AG08396 (cell line): ENCODE measurements at places on chromosomes 11 and 22.

DNA sequence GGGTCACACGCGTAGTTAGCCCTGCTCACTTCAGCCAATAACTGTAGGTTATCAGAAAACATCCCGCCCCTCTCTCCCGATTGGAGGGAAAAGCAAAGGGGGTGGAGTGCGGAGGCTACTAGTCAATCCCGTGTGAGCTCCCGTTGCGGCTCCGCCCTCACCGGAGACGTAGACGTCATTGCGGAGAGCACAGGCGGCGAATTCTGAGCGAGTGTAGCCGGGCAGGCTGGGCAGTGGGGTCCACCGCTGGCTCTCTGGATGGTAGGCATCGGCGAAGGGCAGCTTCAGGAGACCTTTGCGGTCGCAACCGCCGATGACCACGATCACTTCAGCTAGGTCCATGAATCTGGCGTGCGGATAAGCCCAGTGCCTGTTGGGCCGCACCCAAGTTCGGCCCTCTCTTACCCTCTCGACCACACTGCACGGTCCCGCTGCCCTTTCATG is 4.7 kb downstream of the KLHL35 start:
- peak; percentile 96 for DNase-seq

GRCh38 chr11:44624761-44625221 is 59.3 kb downstream of the CD82 start:
- peak; percentile 1 for DNase-seq

GRCh38 chr11:124093330-124093729 is 21.9 kb upstream of the VWA5A start:
- no peak for DNase-seq

DNA sequence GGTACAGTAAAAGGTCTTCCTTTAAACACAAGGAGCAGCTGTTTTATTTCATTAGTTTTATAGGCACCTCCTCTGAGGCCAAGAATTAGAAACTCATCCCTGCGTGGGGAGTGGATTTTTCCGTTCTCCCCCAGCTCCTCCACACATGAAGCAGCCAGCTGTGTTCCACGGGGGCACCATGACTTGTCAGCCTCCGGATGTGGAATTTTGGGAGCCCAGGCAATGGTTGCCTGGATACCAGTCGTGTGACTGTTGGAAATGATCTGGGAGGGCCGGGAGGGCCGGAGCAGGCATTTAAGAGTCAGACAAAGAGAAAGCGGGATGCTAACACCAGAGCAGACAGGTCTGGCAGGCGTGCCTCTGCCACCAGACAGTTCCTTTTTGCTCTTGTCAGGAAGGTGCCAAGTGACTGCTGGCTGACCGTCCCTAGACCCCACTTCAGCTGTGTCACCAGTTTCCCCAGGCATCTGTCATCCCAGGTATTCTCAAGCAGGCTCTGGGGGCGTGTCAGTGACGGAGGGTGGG is 15.9 kb upstream of the CDC42EP2 start:
- DNase-seq: peak; percentile 53

DNA sequence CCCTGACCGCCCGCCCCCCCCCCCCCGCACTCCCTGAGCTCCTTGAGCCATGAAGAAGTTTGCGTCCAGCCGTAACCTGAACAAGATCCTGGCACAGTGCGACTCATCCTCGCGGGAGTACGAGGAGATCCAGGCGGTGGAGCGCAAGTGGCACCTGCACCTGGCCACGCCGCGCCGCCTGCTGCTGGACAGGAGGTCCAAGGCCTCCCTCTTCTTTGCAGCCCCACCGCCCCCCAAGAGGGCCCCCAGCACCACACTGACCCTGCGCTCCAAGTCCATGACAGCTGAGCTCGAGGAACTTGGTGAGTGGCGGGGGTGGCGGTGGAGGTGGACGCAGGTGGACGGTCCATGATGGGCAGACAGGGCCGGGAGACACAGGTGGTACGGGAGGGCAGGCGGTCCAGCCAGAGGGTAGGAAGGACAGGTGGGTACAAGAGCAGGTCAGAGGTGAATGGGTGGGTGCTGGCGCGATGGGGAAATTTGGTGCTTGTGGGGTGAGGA is 32.1 kb upstream of the ACR start:
- no peak for DNase-seq

- no peak for DNase-seq
Observed at GRCh38 chr11:29255401-29255800, 761.4 kb downstream of the KCNA4 start.
